A673 (cell line): ENCODE measurements at places on chromosomes 1 and 21. TPM values are rescaled to one million over a fixed set of nuclear protein-coding genes. Genes with fewer than 3 reads are reported as not detected.

Gene KCNK2
- not detected in 2 replicates for total RNA-seq

Gene IGSF3
- 4.0 and 6.9 TPM in 2 replicates for total RNA-seq

Gene STYXL2
- total RNA-seq: not detected in 2 replicates

Gene C1orf115
- 0.11 and 0.44 TPM in 2 replicates for total RNA-seq

Gene GBP4
- 0.79 and 1.7 TPM in 2 replicates for total RNA-seq

Gene CNR2
- not detected in 2 replicates for total RNA-seq

Gene AKR7A3
- total RNA-seq: 1.9 and 2.6 TPM in 2 replicates

Gene SOX13
- total RNA-seq: 9.4 and 11.5 TPM in 2 replicates

Gene TDRD10
- total RNA-seq: not detected in 2 replicates

Gene MAP3K21
- 0.88 and 0.98 TPM in 2 replicates for total RNA-seq

Gene FAM177B
- total RNA-seq: not detected in 2 replicates

Gene C1QC
- total RNA-seq: not detected in 2 replicates

Gene TTC39A
- total RNA-seq: 3.1 and 5.1 TPM in 2 replicates

Gene ACOT11
- total RNA-seq: 5.5 and 5.6 TPM in 2 replicates

Gene TAS1R1
- not detected in 2 replicates for total RNA-seq

Gene REN
- not detected in 2 replicates for total RNA-seq

Gene SPRR2E
- not detected in 2 replicates for total RNA-seq

Gene EXO1
- total RNA-seq: 37.7 and 46.6 TPM in 2 replicates

Gene SMIM1
- 0.81 and 1.5 TPM in 2 replicates for total RNA-seq

Gene NAV1
- total RNA-seq: 48.2 and 51.2 TPM in 2 replicates

Gene NUP210L
- total RNA-seq: 0.04 and 0.09 TPM in 2 replicates

Gene SNX7
- 4.4 and 5.7 TPM in 2 replicates for total RNA-seq

Gene SPRR2F
- not detected in 2 replicates for total RNA-seq

Gene CREG1
- total RNA-seq: 7.7 and 8.1 TPM in 2 replicates

Gene RAB25
- 0.47 and 0.66 TPM in 2 replicates for total RNA-seq

Gene CYP4A11
- total RNA-seq: not detected in 2 replicates

Gene AGTRAP
- total RNA-seq: 23.6 and 33.5 TPM in 2 replicates

Gene IKBKE
- total RNA-seq: 2.3 and 2.9 TPM in 2 replicates

Gene ENAH
- total RNA-seq: 171 and 186 TPM in 2 replicates

Gene ATP1A4
- total RNA-seq: not detected in 2 replicates

Gene AADACL4
- 0.43 TPM in 1 of 2 replicates, not detected in the other for total RNA-seq

Gene NKAIN1
- 1.4 and 5.4 TPM in 2 replicates for total RNA-seq

Gene TPTE
- total RNA-seq: not detected in 2 replicates

Gene LRRIQ3
- 0.17 and 0.33 TPM in 2 replicates for total RNA-seq

Gene AIM2
- not detected in 2 replicates for total RNA-seq

Gene ATAD3C
- total RNA-seq: 0.22 and 0.39 TPM in 2 replicates
